ENCODE measurements at places on chromosomes 4 and X.
A peak's percentile ranks its signal among the peaks of the same experiment; 100 is the strongest.

DNA sequence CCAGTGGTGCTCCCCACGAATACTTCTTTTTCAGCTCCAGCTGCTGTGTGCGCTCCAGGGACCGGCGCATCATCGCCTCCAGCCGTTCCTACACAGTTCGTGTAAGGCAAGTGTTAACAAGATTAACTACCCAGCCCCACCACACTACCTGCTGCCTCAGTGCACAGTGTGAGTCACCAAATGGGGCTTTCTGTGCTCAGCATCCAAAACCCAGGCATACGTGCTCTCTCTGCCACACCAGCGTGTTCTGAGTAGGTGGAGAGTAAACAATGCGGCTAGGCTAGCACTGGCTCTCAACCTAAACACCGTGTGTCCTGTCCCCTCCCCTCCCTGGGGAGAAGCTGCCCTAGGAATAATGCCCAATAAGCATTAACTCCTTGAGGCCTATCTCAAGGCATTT lies 60.0 kb downstream of the MAP7D2 start:
- no peak for DNase-seq

GRCh38 chrX:148610328-148610698 lies 109.9 kb downstream of the AFF2 start:
- DNase-seq: no peak

DNA sequence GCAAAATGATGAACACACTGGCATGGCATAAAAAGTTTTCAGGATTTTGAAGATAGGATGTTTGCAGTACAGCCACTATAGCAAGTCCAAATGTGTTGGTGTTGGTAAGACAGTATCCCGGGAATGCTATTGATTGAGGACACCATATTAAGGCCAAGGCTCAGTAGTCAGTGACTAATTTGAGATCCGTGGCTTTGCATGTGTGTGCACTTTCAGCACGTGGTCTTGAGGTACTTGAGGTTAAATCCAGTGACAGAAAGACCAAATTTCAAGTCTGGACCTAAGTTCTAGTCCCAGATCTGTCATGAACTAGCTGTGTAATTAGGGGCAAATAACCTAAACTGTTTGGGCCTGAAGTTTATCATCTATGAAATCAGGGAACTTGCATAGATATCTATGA lies 76.5 kb upstream of the ETNPPL start:
- DNase-seq: no peak

- no peak for DNase-seq
Measured at GRCh38 chrX:119887721-119888425, 7.8 kb upstream of the AKAP14 start.

GRCh38 chr4:159227378-159227777 lies 124.5 kb downstream of the RAPGEF2 start:
- DNase-seq: no peak

DNA sequence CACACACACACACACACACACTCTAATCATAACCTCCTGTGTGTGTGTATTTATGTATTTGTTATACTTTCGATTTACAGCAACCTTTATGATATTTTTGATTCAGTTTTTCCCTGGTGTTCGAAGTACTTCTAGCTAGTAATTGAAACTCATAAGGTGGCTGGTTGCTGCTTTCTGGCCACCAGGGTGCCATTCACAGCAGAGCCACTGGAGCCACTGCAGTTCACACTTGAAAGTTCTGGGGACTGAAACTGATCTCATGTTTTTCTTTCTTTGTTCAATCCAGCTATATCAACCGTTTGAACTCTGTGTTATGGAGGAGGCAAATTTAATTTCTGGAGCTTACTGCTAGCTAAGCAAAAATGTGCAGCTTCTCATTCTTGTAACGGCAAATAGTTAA lies 419.4 kb downstream of the ADGRL3 start:
- DNase-seq: no peak

DNA sequence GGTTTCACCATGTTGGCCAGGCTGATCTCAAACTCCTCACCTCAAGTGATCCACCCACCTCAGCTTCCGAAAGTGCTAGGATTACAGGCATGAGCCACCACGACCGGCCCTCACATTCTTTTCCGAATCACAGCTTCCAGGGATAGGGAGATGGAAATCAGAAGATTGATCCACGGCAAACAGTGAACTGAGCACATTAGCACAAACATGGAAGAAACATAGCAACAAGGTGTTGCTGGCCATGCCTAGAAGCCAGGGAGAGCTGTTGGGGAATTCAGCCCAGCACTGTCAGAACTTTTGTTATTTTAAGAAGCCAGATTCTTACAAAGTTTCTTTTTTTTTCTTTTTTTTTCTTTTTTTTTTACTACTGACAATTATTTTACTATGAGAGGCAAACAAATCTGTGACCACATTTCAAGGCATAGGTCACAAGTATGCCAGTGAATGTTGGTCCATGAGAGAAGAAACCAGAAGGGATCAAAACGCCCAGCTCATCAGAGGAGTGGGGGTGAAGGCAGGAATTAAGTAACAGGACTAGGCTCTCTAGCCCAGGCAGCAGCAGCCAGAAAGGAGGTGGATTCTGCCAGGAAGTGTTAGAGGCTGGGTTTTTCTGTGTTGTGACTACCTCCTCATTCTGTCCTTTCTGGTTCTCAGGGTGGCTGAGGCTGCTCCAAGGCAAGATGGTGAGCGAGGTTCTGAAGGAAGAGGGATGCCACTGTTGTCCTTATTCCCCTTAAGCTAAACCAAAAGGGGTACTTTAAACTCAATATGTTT lies 44.1 kb downstream of the TEC start:
- no peak for DNase-seq

DNA sequence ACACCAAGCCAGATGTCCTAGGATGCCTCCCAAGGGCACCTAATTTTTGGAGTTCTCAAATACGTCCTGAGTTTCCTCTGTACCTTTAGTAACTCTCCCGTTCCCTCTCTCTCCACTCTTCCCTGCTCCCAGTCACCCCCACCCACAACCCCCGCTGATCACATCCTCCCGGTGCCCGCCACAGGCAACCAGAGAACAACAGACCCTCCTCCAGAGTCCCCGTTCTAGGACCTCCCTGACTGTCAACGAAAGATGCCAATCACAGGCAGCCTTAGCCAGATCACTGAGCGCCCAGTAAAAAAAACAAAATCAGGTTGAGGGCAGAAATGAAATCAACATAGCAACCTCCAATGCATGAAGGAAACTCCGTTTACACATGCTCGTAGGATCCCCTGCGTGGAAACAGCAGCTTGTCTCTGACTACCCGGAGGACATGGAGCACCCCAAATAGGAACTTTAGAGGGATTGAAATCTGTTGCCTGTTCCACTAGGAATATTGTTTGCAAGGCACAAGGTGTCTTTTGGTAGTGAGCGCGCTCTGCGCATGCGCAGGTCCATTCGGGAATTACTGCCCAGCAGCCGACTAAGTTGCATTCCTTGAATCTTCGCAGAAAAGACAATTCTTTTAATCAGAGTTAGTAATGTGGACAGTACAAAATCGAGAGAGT lies at the start of gene GABRB1:
Gene GABRB1, plus strand, starts transcription at position 557 of the 668 bp plus-strand sequence.
- DNase-seq: no peak

- DNase-seq: peak; percentile 47
Measured at GRCh38 chr4:110087070-110087708, 111.2 kb downstream of the ELOVL6 start.

- DNase-seq: no peak
Measured at GRCh38 chrX:143287236-143287635, 230.0 kb downstream of the SPANXN3 start.

GRCh38 chrX:106874075-106874474 lies 29.1 kb downstream of the RIPPLY1 start:
- no peak for DNase-seq

DNA sequence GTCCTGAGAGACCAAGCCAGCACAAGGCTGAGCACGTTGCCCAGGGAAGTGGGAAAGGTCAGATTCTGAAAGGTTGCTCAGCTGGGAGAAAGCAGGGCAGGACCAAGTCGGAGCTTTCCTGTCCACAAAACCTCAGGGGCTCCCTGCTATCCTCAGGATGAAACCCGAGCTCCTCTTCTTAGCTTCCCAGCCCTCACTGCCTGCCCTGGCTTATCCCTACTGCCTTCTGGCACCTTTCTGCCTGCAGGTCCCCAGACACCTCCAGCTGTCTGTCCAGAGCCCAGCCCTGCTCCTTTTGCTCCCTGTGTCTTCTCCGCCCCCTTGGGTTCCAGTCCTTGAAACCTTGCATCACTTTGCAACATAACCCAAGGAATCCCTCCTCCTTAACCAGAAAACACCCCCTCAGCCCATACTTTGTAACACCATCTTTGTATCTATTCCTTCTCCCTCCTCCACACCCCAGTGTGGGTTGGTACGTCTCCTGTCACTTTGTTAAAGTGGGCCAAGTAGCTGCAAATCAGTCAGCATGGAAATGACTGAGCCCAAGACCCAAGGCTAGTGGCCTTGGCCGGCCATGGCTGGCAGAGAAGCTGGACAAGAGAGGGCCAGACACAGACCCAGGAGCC lies 20.0 kb upstream of the PRRG3 start:
- no peak for DNase-seq

GRCh38 chrX:141375011-141375760 lies 132.9 kb upstream of the SPANXC start:
- DNase-seq: no peak

DNA sequence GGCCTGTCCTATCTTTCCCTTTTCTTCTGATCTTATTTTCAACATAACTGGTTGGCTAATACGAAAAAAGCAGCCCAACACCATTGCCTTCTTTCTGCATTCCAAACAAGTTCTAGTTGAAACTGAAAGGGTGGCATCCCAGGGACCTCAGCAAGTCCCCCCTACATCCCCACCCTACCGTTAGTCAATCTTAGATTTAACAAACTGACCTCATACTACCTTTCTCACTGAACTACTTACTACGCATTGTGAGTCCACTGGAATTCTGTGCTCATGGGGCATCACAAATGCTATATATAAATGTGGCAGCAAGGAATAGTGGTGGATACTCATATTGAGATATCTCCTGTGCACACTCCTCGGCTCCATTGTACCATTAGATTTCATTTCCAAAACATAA lies 33.1 kb upstream of the FGF5 start:
- DNase-seq: no peak

DNA sequence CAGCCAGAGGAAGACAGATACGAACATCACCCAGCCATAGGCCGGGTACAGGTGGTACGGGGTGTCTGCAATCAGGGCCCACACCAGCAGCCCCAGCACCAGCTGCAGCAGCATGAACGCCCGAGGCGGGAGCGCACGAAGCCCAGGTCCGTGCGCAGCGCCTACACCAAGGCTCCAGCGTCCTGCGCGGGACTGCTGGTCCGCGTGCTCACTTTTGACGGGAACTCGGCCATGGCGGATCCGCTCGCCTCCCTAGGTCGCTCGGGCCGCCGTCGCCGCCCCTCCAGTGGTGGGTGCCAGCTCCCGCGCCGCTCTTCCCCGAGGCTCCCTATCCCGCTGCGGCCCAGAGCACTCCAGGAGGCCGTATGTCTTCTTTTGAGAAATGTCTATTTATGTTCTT lies 181.2 kb upstream of the DIPK2B start:
- no peak for DNase-seq

GRCh38 chr4:164799410-164799809 lies 45.5 kb downstream of the SMIM31 start:
- no peak for DNase-seq

GRCh38 chrX:17174671-17175070 lies 200.3 kb upstream of the NHS start:
- no peak for DNase-seq

GRCh38 chr4:46370531-46370930 lies 19.4 kb downstream of the GABRA2 start:
- no peak for DNase-seq

GRCh38 chr4:21733894-21734630 lies 214.5 kb downstream of the KCNIP4 start:
- DNase-seq: no peak

GRCh38 chr4:82043081-82043808 lies 330.5 kb downstream of the HNRNPD start:
- DNase-seq: no peak

- DNase-seq: no peak
Measured at GRCh38 chr4:24265989-24266388, 318.4 kb downstream of the DHX15 start.

GRCh38 chr4:89939546-89939945 lies 44.9 kb downstream of the MMRN1 start:
- no peak for DNase-seq

DNA sequence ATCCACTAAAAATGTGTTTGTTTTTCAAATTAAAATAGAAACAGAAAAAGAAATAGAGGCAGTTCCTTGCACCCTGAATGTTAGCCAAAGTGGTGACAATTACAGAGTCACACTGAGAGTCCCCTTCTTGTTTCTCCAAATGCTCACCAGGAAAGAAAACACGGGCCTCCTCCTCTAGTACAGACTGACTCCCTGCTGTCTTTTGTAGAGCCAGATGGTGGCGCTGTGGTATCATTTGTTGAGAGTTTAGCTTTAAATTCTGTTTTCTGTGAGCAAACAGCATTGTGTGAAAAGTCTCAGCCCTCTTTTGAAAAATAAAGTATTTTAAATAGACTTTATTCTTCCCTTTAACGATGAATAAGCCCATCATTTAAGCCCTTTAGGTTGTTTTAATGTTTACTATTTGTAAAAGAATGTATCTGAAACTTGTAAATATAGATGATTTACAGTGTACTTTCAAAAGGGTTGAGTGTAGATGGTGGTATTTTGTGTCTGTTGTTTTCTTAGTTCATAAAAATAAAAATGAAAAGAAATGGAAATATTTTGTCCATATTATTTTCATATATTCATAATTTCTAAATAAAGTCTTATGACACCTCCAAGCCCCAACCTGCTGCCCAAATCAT lies 36.9 kb upstream of the ATOH1 start:
- peak; percentile 5 for DNase-seq

Data from AG09319 (cell line).